Stimulated activated CD8-positive, alpha-beta memory T cell treated with anti-CD3 and anti-CD28 coated beads, Interleukin-2, amount 100 ng/mL, for 1 hour (primary cell): ENCODE measurements at places on chromosomes 12 and 14.
A peak's percentile ranks its signal among the peaks of the same experiment; 100 is the strongest.

DNA sequence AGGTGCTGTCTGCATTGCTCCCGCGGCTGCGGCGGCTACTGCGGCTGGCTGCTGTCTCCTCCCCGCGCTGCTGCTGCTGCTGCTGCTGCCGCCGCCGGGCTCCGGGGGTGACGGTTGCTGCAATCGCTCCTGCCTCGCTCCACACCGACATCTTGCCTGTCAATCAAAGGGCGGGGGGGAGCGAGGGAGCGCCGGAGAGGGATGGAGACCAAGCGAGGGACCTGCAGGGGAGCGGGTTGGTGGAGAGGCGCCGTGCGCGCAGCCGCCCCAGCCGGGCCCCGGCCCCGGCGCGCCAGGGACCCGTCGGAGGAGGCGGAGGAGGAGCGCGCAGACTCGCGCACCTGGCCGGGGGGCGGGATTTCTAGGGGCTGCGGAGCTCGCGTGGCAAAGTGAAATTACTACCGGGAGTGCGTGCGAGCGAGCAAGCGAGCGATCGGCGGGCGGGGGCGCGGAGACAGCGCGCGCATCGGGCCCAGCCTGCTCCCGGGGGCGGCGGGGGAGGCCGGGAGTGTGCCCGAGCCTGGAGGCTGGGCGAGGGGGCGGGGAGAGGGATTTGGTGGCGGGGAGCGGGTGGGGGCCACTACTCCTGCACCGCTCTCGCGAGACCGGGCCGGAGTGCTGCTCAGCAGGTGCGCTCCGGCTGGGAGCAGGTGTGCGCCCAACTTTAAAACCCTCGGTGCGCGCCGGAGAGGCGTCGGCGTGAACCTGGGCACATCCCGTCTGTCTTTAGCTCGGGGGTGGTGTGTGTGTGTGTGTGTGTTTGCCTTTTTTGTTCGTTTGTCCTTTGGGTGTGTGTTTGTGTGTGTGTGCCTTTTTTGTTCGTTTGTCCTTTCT lies at the start of gene KSR2:
Gene KSR2, minus strand, starts transcription at position 165 of the 834 bp plus-strand sequence. CDS start 735 bp downstream, outside the sequence.
- no peak for DNase-seq

GRCh38 chr14:20682435-20683124 lies 1.8 kb upstream of the RNASE4 start:
- peak; percentile 59 for DNase-seq

GRCh38 chr14:103735439-103735814 lies 19.8 kb downstream of the ZFYVE21 start:
- no peak for DNase-seq

GRCh38 chr12:117592588-117593305 lies 231.3 kb upstream of the NOS1 start:
- no peak for DNase-seq

GRCh38 chr12:93226361-93226760 lies 151.4 kb upstream of the NUDT4 start:
- no peak for DNase-seq

DNA sequence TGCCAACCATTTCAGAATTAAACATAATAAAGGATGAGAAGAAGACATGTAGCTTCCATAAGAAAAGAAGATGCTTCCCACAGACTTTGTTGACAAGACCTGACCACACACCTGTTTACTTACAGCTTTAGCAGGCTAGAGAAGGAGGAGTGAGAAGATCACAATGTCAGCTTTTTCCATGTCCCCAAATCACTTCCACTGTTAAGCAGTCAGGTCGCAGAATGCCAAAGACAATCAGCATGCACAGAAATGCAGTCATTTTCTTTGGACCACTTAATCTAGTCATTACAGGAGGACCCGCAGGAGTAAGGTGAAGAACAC lies 314.9 kb downstream of the SSPN start:
- no peak for DNase-seq

GRCh38 chr12:106643000-106643399 lies 60.2 kb downstream of the RFX4 start:
- no peak for DNase-seq

GRCh38 chr12:63862187-63862968 lies 17.9 kb downstream of the SRGAP1 start:
- DNase-seq, result no peak

DNA sequence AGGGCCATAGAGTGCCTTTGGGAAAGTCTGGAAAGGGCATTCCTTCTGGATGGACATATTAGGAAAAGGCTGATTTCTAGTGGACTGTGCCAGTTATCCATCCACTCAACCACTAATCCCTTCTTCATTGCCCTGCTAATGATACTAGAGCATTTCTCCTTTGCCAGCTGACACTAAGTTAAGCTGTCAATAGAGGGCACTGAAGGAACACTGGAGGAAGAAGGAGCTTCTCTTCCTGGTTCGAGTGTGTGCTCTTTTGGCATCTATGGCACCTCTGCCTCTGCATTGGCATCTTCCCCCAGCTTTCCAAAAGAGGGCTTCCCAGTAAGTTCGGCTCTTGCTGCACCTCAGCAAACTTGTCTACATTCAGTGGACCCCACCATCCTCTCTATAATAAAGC lies 165.4 kb downstream of the DERA start:
- DNase-seq, result no peak

GRCh38 chr12:110531741-110532333 lies 29.7 kb downstream of the RAD9B start:
- no peak for DNase-seq

- DNase-seq, result no peak
Observed at GRCh38 chr14:55458800-55459515, 18.5 kb upstream of the TBPL2 start.

DNA sequence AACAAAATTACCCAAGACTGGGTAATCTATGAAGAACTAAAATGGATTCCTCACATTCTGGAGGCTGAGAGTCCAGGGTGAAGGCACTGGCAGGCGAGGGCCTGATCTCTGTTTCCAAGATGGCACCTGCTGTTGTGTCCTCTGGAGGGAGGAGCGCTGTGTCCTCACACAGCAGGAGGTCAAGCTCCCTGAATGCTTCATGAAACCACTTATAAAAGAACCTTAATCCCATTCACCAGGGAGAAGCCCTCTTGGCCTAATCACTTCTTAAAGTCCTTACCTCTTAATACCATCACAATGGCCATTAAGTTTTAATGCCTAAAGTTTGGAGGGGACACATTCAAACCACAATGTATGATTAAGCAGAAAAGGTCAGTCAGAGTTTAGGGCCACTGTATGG lies 172.4 kb downstream of the EMP1 start:
- no peak for DNase-seq
